DMS79 (cell line): ENCODE measurements at places on chromosomes 3 and 15.

DNA sequence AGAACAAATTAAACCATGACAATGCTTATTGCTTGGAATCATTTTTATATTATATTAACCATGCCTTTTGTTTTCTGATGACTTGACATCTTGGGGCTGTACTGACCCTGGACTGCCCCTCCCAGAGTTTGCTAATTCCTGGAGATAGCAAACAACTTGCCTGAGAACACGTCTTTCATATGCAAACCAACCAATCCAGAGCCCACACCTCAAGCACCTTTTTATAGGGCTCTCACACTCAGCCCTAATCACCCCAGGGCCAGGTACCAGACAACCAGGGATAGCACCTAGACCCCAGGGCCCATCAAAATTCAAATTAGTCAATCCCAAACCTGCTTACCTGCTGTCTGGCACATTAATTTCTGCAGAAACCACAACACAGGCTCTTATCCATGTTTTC, 36.9 kb downstream of the MRPS11 start:
- DNase-seq, result no peak

DNA sequence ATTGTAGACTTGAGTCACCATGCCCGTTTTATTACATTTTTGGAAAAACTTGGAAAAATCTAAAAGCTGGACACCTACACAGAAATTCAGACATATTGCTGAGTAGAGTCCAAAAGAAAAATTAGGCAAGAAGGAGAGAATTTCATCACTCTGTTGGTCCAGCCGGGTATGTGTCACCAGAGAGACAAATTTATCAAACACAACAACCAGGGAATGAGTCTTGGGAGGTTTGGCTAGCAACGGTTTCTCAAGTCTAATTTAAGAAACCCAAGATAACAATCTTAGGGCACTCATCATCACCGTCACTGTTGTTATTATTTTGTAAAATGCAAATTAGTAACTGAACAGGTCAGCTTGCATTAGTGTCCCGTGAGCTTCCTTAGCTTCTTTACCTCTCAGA, 197.5 kb upstream of the C2CD4B start:
- no peak for DNase-seq

DNA sequence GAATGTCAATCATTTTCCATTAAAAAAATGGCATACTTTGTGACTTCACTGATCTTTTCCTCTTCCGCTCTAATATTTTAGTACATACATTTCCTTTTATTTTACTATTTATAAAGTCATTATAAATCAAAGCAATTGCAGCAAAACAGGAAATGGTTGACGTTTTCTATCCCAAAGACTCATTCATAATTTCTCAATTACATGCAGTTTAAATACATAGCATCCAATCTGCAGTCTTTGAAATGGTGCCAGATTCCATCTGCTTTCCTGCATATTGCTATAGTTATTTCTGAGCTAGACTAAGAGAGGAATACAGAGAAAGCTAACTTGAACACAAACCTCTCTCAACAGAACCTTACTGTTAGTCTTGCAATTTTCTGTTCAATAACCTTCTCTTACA, 179.8 kb downstream of the ZPLD1 start:
- no peak for DNase-seq

GRCh38 chr15:36737430-36737891, 158.0 kb downstream of the CDIN1 start:
- no peak for DNase-seq

- no peak for DNase-seq
Measured at GRCh38 chr15:31487811-31488436, 161.3 kb downstream of the KLF13 start.

DNA sequence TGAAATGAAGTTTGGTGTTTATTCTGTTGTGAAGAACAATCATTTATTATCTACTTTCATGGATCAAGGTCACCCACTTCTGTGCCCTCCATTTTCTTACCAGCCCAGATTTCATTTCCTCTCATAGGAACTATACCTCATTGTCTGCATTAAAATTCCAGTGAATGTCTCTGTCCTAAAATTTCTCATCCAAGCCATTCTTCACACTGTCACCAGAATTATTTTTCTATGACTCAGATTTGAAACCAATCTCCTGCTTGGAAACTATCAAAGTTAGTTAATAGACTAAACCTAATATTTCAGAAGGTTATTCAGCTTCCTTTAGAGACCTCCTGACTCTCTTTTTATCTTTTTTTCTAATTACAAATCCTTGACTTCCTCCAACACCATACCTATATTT, 364.1 kb upstream of the CBLB start:
- no peak for DNase-seq

DNA sequence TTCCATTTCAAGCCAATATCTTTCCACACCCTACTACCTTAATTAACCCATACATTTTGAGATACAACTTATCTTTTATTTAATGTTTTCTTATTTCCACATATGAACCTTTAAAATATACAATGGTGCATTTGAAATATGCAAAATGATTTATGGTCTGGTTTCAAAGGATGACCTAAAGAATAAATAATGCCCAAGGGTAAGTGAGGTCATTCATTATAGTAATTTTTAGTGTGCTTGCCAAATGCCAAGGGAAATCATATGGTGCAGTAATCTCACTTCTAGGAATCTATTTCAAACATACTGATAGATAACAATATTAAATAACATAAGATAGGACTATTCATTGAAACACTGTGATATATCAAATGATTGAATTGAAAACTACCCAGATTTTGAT, 1055.4 kb downstream of the AGBL1 start:
- no peak for DNase-seq

GRCh38 chr3:143302638-143303171, 183.1 kb downstream of the CHST2 start:
- DNase-seq, result no peak

- no peak for DNase-seq
Measured at GRCh38 chr3:171854649-171855305, 11.6 kb downstream of the TMEM212 start.

- no peak for DNase-seq
Measured at GRCh38 chr15:69982037-69982436, 115.7 kb downstream of the TLE3 start.

GRCh38 chr3:22244761-22245521, 493.9 kb upstream of the ZNF385D start:
- DNase-seq, result no peak
